Glomerular endothelial cell (primary cell): ENCODE measurements at places on chromosomes 7 and 10. TPM values are rescaled to one million over a fixed set of nuclear protein-coding genes. Genes with fewer than 3 reads are reported as not detected.

The OR2A5 gene
- not detected in 2 replicates for total RNA-seq

The LIPK gene
- total RNA-seq = not detected in 2 replicates

The SPDYE6 gene
- total RNA-seq = not detected in 2 replicates

The PTPRZ1 gene
- not detected in 2 replicates for total RNA-seq

The P4HA1 gene
- 82.2 and 83.8 TPM in 2 replicates for total RNA-seq

The MYO3A gene
- 0.05 TPM in 1 of 2 replicates, not detected in the other for total RNA-seq

The ABCA13 gene
- total RNA-seq = 0.18 and 0.44 TPM in 2 replicates

The GLCCI1 gene
- total RNA-seq = 2.0 and 2.6 TPM in 2 replicates

The VPS41 gene
- total RNA-seq = 47.9 and 48.2 TPM in 2 replicates

The CFAP46 gene
- 1.9 and 3.2 TPM in 2 replicates for total RNA-seq

The INA gene
- 3.4 and 4.3 TPM in 2 replicates for total RNA-seq

The SLC26A5 gene
- not detected in 2 replicates for total RNA-seq

The GIMAP2 gene
- 31.6 and 33.6 TPM in 2 replicates for total RNA-seq

The ZNF485 gene
- total RNA-seq = 0.76 and 1.2 TPM in 2 replicates

The DPY19L1 gene
- total RNA-seq = 27.9 and 30.4 TPM in 2 replicates

The CHAT gene
- total RNA-seq = not detected in 2 replicates
